T-helper 2 cell treated with Interferon-gamma antibody and Interleukin-4, amounts not matched to agents 5 μg/mL and 100 μg/mL, for 36 hours (primary cell): ENCODE measurements at places on chromosomes 6 and 20.

DNA sequence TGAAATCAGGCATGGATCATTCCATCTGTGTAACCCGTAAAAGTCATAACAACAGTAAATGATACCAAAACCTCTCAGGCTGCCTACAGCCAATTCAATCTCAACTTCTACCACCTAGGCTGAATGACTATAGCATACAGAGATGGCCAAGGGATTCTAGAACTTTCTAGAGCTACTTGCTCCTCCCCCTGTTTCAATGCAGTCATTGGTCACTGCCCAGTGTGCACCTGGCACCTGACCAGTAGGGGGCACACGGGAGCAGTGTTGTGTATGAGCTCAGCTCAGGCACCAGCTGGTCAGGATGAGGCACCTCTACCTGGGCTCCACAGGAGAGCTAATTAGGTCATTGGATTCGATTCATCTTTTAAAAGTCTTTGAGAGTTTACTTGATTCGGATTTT lies 86.2 kb downstream of the PLEKHG1 start:
- DNase-seq: peak; percentile 23

- no peak for DNase-seq
Measured at GRCh38 chr6:43142101-43142500, 29.0 kb upstream of the SRF start.

- DNase-seq: no peak
Measured at GRCh38 chr20:51533291-51534172, 9.0 kb downstream of the NFATC2 start.

- no peak for DNase-seq
Measured at GRCh38 chr6:114634016-114634415, 291.2 kb upstream of the HS3ST5 start.

DNA sequence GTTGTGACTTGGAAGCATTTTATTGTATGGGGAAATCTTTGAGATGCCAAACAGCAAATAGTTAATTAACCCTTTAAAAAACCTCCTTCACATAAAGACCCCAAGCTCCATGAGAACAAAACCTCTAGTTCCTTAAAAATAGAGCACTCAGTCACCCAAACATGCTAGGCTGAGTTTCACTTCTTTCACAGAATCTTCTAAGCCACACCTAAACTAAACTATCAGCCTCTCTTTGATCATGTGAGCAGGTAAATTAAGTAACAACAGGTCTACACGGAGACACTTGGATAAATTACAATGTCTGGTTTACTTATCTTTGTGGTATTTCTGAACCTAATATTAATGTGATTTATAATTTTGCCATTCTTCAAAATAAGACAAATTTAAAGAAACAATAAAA lies 205.2 kb upstream of the MARCKS start:
- no peak for DNase-seq

- DNase-seq: peak; percentile 16
Measured at GRCh38 chr6:89828988-89829471, 650 bp upstream of the CASP8AP2 start.

DNA sequence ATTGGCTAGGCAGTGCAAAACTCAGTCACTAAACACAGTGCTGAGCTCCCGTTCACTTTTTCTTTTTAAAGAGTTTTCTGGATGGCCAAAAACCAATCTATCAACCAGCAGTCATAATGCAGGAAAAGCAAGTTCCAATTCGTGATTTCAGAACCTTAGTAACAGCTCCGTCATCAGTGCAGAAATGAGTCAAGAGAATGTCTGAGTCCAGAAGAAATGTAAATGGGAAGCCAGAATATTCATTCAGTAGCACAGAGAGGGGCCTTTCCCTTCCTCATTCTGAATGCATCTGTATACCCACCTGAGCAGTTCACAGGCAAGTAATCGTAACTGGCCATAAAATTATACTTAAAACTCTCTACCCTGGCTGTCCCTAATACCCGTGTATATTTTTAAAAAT lies 20.4 kb downstream of the HUS1B start:
- peak; percentile 31 for DNase-seq

DNA sequence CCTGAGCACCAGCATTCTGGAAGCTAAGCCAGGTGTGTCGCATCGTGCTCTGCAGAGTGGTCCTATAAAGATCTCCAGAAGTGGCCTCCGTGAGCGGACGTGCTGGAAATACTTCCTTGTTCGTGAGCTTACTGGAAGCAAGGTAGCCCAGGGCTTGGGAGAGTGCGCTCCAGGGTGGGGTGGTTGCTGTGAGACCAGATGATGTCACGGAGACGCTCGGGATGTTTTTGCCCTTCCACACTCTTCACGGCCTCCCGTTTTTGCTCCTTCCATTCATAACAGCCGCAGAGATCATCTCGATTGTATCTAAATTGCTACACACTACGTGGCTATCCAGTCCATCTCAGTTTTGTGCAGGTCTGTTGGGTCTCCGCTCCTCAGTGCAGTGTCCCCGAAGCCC lies 373.4 kb downstream of the THBS2 start:
- no peak for DNase-seq

- DNase-seq: no peak
Measured at GRCh38 chr6:165820934-165821333, 157.9 kb upstream of the PDE10A start.

DNA sequence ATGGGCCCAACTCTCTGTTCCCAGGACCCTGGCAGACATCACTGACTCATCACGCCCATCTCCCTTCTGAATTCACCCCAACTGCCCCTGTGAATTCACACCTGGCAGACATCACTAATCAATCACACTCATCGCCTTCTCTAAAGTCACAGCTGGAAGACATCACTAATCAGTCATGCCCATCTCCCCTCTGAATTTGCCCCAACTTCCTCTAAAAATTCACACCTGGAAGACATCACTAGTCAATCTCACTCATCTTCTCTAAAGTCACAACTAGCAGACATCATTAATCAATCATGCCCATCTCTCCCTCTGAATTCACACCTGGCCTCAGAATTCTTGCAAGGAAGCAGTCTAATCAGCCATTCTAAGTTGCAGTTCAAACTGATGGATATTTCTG lies 111.1 kb downstream of the FOXA2 start:
- DNase-seq: no peak

DNA sequence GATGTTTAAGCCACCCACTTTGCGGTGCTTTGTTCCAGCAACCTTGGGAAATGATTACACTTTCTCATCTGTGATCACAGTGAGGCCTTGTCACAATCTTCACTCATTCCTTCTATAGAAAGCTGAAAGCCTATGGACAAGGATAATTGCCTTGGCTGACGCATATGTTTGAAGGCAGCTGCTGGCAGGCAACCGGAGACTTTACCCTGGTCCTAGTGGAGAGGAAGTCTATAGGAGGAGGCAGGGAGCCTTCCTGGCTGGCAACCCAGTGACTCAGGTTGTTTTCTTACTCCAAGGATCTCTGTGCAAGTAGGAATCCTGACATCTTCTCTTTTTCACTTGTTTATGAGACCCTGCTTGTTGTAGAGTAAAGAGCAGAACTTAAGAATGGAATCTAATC lies 34.1 kb upstream of the ESR1 start:
- no peak for DNase-seq

GRCh38 chr20:36043892-36044515 lies 75.6 kb downstream of the CNBD2 start:
- no peak for DNase-seq

GRCh38 chr6:154933181-154933827 lies 61.8 kb upstream of the TIAM2 start:
- no peak for DNase-seq

DNA sequence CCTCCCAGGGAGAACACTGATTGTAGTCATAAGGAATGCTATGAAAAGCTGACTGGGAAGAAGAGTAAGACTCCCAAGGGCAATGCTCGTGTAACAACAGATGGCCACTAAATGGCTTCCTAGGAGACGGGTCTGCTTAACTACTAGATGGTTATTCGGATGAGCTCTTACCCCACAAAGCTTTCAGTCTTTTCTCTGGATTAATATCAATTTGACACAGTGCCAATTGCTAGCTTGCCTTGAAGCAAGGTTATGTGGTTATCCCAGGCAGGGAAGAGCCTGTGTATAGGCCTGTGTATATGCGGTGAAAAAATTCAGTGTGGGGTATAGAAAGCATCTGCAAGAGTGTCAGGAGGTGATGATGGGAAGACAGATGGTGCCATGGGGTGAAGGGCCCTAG lies 86.4 kb upstream of the NOX3 start:
- DNase-seq: no peak

GRCh38 chr6:210104-210456 lies 82.2 kb upstream of the DUSP22 start:
- DNase-seq: no peak

DNA sequence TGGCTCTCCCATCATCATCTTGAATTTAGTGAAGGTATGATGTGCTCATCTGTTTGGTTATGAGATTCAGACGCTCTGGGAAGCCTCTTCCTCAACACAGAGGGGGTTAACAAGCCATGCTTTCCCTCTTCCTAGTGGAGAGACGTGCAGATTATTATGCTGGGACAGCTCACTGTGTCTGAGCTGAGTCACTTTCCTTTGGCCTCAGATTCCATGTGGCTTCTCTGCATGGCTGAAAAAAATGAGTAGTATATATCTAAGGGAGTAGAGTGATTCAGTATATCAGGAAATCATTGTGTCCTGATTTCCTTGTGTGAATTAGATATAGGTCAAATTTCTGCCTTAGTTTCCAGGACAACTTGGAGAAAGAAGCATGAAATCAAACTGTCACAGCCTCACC lies 52.6 kb downstream of the FIG4 start:
- DNase-seq: no peak

DNA sequence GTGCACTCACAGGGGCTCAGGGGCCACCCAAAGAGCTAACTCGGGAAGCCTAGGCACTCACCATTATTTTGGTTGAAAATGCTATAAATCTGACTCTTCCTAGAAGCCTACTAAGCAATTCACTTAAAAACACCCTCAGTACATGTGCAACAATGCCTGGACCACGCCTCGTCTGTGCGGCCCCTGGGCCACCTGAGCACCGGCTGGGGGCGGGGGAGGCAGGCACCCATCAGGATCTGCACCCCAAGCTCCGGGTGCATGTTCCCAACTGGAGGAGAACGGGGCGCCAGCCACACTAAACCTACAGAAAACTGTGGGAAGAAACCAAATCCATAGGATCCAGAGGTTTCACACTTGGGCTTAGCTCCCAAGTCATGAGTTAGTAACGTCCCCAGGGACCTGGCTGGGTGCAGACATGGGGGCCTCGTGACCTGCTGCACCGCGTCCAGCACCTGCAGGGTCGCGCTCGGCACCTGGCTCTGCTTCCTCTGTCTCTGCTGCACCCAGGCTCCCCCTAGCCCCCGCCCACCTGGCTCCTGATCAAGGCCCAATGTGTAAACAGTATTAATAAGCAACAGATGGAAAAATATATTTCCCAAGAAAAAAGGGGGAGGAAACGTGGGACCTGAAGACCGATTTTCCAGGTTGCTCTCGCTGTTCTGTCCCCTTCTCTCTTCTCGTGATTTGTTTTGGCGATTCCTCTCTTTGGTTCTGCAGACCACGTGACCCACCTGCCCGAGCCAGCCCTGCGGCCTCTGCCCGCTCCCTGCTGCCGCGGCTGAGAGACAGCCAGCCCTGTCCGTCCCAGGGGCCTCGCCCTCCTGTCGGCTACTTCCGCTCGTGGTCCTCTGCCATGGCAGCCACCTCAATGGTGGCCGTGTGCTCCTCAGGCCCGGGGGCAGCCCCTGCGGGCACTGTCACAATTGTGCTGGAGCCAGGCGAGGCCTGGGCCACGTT lies 15.5 kb upstream of the HELZ2 start:
- no peak for DNase-seq
